Activated CD8-positive, alpha-beta T cell treated with anti-CD3 and anti-CD28 coated beads for 36 hours (primary cell): ENCODE measurements at places on chromosomes 2 and 18. TPM values are rescaled to one million over a fixed set of nuclear protein-coding genes. Genes with fewer than 3 reads are reported as not detected.

GRCh38 chr18:79552140-79552631 is 127.4 kb upstream of the CTDP1 start:
- DNase-seq, result no peak

Gene UGT1A5
- not detected for total RNA-seq

- DNase-seq, result peak; percentile 72
Observed at GRCh38 chr18:57833441-57834101, 30.5 kb upstream of the ATP8B1 start.

- peak; percentile 85 for DNase-seq
Observed at GRCh38 chr2:7672027-7672684, 754.9 kb downstream of the RNF144A start.

GRCh38 chr2:193583638-193584400 is 1389.1 kb upstream of the TMEFF2 start:
- no peak for DNase-seq

DNA sequence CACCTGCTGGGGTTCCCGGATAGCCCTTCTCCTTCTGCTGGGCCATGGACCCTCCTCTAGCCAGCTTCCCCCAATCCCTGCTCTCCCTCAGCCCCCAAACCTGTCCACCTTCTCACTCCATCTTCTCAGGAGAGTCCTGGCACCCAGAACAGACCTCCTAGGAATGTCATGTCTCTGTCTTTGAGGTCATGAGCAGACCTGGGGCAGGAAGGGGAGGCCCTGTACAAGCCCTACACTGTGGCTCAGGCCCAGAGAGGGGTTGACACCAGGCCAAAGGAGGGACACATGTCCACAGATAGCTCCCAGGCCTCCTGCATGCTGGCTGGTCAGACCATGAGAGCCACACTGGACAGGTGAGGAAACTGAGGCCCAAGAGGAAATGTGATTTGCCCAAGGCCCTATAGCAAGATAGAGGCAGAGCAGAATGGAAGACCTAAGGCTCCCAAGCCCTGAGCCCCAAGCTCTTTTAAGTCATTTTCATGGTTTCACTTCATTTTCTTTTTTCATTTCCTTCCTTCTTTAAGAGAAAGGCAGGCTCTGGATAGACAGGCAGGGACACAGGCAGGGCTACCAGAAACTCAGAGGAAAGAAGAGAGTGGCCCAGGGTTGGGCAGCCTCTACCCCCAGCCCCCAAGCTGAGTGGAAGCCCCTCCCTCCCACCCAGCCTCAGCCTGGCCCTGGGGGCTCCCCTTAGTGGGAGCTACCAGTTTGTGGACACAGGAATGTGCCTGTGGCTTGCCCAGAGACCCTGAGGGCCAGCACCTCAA is 159.7 kb downstream of the SMAD7 start:
- no peak for DNase-seq

Gene GALNT14
- total RNA-seq, result 1.1 TPM

Gene RAPGEF4
- 0.85 TPM for total RNA-seq

Gene APOB
- not detected for total RNA-seq

- no peak for DNase-seq
Observed at GRCh38 chr2:207480521-207481040, 49.2 kb upstream of the CREB1 start.
